ENCODE measurements at places on chromosomes 3 and 15.

DNA sequence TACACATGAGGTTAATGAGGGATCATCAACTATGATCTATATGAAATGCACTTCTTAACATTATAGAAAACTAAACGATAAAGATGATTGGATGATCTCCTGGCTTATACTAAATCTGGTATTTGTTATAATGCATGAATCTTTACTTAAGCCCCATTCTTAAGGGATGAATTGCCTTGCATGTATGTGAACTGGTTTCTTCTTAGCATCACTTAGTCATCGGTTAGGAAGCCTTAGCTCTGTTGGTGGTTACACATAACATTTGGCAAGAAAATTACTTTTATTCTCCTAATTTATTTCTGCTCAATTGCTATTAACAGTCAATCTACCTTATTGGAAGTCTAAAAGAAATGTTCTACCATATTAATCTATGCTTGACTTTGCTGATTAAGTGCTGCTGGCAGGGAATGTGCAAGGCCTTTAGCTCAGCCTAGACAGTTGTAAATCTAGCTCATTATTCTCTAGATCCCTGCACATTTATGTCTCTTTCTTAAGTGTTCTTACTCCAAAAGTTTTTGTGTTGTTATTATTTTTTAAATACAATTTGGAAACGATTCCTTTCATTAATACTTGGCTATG is 356.0 kb downstream of the ZPLD1 start:
- DNase-seq = no peak

DNA sequence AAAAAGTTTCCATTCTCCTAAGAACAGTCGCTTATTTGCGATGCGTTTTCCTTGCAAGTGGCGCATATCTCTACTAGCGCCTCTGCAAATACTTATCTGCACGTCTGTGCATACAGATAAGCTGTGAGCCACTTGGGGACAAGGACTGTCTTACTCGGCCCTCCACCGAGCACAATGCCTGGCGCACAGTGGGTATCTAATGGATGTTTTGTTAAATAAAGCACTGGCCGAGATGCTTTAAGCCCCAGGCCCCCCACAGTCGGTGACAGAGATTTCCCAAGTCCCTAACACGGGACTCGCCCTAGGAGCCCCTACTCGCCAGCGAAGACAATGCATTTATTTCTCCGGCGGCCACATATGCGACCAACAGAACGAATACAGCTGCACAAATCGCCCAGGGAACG is 503 bp downstream of the HLTF start:
- peak; percentile 44 for DNase-seq

DNA sequence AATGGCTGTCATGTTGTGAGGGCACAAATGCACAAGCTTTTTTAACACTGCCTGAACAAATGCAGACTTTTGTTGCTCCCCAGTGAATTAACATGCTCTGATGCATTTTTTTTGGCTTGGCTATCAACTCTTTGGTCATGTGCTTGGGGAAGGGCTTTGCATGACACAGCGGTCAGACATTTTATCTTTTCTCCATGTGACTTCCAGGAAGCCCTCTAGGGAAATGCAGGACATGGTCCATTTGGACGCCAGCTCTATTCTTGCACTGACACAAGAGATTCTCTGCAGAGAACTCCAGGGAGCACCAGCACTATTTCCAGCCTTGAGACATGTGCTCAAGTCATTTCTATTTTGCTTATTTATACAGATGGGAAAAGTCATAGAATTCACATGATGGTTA is 46.2 kb downstream of the NEK11 start:
- no peak for DNase-seq

- no peak for DNase-seq
These were observed 118.5 kb downstream of the EEFSEC start for GRCh38 chr3:128271536-128272332.

DNA sequence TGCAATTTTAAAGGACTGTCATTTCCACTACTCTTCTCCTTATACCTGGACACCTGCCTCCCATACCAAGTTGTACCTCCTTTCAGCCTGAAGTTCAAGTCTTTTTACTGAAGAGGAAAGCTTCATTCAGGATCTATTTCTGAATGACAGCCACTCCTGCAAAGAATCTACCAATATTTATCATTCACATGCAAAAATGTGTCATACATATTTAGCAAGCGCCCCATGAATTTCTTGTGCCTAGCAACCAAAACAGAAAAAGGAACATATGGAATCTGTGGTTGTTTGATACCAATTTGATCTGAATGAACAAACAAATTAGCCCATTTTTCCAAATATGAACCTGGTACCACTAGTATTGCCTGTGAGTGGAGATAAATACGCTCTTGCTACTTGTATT is 16.8 kb downstream of the GJD2 start:
- no peak for DNase-seq

- no peak for DNase-seq
These were observed 2.8 kb downstream of the GOLGA8A start for GRCh38 chr15:34434627-34435305.

DNA sequence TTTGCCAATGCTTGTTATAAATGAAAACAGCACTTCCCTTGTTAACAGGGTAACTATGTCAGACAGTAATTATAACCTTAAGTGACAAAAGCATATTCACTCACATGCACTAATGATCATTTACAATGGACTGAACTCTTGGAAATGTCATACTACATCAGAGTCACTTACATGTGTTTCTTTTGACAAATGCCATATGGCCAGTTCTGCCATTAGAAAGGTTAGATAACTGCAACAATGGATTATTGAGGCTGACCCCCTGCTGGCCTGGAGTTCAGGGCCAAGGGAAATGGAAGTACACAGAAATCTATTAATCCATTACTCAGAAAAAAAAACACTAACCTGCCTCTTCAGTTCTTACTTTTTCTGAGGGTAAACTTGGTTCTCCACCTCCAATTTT is 313.4 kb downstream of the CNTN3 start:
- DNase-seq = no peak

GRCh38 chr3:106447723-106448301 is 579.0 kb upstream of the CBLB start:
- no peak for DNase-seq

GRCh38 chr3:186826410-186826975 is 16.0 kb upstream of the ADIPOQ start:
- no peak for DNase-seq

- DNase-seq = no peak
These were observed 275.9 kb upstream of the NR2F2 start for GRCh38 chr15:96054621-96055020.

DNA sequence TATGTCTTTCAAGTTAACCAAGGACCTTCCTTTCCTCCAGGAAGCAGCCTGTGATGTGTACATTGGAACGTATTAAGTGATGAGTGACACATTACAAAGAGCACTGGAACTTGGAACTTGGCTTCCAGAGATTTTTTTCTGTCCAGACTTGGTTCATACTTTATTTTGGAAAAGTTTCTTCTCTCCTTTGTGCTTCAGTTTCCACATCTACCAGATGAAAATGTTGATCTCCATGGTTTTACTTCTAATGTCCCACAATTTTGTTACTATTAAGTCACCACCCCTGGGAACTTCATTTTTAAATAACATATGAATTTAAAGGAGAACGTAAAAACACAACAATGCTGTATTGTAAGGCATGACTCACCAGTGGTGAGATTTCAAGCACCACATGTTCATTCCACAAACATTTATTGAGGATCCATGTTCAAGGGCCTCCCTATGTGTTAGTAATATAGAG is 290.7 kb upstream of the LMCD1 start:
- no peak for DNase-seq

DNA sequence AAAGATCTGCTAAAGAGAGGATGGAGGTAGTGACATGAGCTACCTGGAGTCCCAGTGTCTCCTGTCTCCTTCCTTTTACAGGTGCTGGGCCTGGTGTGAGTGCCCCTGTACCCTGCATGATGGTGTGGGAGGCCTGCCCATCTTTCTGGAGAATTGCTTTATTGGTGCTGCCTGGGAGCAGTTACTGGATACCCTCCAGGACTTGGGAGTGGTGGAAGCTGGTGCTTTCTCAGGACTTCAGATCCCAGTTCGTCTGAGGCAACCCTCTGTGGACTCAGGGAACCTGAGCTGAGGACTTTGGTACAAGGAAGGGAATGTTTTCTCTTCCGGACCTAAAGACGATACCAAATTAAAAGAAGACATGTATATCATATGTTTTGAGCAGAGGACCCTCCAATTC is 18.3 kb upstream of the NUDT16 start:
- no peak for DNase-seq

GRCh38 chr15:84829428-84829827 is 12.3 kb downstream of the ALPK3 start:
- no peak for DNase-seq

- DNase-seq = no peak
These were observed 85.5 kb downstream of the FLNB start for GRCh38 chr3:58093574-58094195.

- DNase-seq = no peak
These were observed 21.8 kb downstream of the PCOLCE2 start for GRCh38 chr3:142866841-142867631.

DNA sequence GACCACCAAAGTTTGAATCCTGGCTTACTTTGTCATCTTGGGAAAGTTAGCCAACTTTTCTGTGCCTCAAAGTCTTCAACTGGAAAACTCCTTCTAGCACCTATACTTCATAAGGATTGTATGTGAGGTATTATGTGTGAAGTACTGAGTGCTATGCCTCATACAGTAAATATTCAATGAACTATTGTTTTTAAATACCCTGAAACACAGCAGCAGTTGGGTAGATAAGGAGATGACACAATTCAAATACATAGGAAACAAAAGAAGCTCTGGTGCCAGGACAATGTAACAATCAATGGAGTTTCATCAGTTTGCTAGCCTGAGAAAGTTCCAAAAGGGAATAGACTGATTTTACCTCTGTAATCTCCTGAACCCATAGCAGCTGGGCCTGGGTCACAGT is 43.3 kb downstream of the TUBGCP4 start:
- DNase-seq = no peak

Data from mesothelial cell of epicardium (in vitro differentiated cells).